ENCODE measurements at places on chromosomes 5 and 9. TPM values are rescaled to one million over a fixed set of nuclear protein-coding genes. Genes with fewer than 3 reads are reported as not detected.

MED22 gene
- 18.6 TPM for total RNA-seq

NINJ1 gene
- 34.4 TPM for total RNA-seq

C9orf50 gene
- total RNA-seq: not detected

ODF2 gene
- total RNA-seq: 46.8 TPM

SMIM32 gene
- total RNA-seq: not detected

ABLIM3 gene
- total RNA-seq: 14.3 TPM

GRCh38 chr9:70415041-70415440 lies 584 bp upstream of the KLF9 start:
- DNase-seq: no peak

DNA sequence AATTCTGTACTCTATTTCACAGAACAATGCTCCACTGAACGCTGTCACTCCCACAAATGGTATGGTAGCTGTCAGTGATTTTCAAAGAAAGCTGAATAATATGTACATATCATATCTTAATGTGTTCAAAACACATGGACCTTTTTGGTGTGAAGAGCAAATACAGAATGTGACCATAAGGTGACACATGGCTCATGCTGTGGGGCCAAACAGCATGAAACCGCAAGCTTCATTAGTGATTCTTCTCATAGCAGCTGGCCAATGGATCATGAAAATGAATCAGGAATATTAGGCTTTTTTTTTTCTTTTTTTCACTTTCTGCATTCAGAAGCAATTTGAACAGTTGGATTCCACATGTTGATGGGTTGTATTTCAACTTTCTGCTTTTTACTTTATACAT lies 54.9 kb upstream of the CDH9 start:
- DNase-seq: no peak

DNA sequence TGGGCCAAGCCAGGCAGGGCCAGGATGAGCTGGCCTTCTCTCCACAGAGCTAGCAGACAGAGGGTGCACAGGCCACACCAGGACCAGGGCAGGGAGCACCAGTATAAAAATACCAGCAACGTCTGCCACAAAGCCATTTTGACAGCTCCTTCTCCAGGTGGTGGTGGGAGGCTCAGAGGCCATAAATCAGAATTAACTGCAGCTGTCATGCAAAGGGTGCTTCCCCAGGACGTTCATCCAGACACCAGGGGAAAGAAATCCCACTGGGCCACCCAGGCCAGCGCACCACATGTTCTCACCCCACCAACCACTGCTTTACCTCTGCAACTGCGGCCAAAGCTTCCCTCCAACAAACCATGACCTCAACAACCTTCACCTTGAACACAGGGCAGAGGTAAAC lies 403.7 kb upstream of the TRPC7 start:
- DNase-seq: no peak

GRCh38 chr5:180396926-180397325 lies 43.8 kb upstream of the GFPT2 start:
- DNase-seq: no peak

DNA sequence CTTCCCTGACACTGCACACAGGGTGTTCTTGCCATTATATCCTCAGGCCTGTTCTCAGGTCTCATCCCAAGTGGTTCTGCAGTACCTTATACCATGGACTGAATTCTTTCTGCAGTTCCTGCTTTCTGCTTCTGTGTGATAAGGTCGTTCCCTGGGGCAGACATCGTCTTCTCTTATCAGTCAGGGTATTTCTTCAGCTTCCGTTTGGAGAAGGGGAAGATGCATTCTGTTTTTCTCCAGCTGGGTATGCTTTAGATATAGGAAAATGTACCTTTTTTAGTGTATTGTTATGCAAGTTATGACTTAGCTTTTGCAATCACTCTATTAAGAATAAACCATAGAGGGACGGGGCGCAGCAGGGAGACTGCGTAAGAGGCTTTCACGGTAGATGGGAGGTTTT lies 31.1 kb downstream of the RALGPS1 start:
- DNase-seq: no peak

GRCh38 chr9:93942161-93942560 lies 13.0 kb downstream of the BARX1 start:
- no peak for DNase-seq

DNA sequence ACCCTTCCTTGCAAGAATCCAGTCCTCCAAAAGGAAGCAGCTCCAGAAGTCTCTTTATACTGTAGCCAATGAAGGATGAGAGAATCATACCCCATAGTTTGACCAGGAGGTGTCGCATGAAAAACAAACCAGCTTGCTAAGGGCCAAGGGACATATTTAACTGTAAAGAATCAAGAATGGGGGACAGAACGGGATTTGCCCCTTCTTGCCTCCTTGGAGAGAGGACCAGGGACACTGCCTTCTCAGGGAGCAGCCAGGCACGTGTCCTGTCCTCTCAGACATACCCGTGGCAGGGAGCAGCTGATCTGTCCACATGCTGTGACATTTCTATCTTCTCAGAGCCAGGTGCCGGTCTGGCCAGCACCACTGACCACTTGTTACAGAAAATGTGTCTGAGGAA lies 11.7 kb downstream of the PRUNE2 start:
- no peak for DNase-seq

DNA sequence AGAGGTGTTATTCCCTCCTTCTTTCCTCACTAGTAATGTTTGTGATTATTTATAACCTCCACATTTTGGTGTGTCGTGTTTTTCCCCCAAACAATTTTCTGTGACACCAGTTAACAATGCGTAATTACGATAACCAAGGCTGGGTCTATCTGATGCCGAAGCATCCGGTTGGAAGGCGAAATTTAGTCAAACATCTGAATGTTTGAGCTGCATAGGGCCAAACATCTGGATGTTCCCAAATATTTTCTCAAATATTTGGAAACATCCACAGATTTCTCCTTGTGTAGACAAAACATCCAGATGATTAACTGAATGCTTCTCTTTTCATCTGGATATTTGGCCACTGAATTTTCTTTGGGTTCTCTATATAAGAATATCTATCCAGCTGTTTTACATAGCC lies 371.7 kb downstream of the NFIB start:
- DNase-seq: no peak
